ENCODE measurements at places on chromosomes 2 and 18.

DNA sequence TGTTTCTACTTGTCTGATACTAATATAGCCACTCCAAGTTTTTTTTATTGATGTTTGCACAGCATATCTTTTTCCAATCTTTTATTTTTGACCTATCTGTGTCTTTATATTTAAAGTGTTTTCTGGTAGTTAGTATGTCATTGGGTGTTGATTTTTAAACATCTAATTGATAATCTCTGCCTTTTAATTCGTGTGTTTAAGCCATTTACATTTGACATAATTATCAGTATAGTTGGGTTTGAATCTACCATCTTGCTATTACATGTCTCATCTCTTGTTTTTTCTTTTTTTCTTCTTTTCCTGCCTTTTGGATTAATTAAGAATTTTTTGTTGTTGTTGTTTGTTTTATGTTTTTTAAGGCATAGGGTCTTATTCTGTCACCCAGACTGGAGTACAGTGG, 44.2 kb downstream of the TAF1B start:
- DNase-seq: no peak

- no peak for DNase-seq
These were observed 116.0 kb downstream of the CDC42EP3 start for GRCh38 chr2:37555457-37555856.

DNA sequence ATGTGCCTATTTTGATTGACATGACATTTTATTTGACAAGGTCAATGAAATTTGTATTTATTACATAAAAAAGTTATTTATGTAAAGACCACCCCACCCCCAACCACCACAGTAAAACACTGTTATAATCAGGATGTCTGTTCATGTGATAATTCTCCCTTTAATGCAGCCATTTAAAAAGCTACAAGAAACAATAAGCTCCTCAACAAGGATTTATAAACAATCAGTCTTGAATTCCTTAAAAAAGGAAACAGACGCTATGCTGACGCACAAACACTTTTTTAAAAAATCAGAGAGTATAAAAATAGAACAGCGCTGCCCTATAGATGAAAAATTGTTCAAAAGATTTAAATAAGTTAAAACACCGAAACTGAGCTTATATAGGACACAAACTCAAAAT, 102.2 kb downstream of the SOS1 start:
- DNase-seq: no peak

DNA sequence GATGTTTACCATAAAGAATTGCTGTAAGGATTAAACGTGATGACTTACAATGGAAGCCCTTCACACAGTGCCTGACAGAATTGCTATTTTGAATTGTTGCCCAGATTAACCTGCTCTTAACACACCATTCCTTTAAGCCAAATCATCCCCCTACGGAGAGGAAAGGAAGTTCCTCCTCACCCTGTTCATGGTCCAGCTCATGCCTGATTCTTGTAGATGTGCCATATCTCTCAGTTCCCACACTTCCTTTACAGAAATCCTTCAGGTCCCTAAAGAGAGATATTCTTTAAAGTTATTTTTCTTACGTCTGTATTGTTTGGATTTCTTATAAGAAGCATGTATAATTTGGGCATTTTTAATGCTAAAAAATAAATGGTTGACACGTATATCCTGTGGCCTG, 127.5 kb upstream of the DAPL1 start:
- DNase-seq: no peak

GRCh38 chr2:225464346-225465025, 65.0 kb downstream of the NYAP2 start:
- DNase-seq: no peak

GRCh38 chr18:48134609-48135008, 204.2 kb upstream of the SMAD2 start:
- no peak for DNase-seq

DNA sequence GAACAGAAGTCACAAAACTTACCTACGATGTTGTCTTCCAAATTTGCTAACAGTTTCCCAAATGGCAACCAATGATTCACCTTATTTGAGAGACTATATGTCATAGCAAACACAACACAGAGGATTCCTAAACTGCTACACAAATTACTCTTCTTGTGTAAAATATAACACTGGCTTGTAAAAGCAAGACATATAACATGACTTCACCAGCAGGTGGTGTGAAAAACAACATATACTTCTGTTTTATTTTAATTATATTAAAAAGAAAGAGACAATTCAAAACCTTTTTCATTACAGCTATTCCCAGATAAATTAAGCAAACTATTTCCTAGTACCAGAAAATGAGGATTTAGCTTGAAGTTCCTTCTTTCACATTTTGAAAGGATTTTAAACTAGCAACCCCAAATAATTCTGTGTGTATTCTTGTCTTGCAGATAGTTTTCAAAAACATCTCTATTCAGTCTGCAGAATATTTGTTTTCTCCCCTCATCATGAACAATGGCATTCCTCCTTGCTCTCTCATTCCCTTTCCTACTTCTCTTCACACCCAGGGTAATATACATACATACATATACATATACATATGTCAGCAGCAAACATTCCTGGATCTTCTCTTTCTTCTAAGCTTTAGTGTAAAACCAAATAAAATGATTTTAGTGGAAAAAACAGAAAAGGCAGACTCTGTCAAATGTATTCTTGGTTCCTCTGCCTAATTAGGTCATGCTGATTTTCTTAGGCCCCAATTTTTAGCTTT, 62.1 kb downstream of the SCN3A start:
- no peak for DNase-seq

DNA sequence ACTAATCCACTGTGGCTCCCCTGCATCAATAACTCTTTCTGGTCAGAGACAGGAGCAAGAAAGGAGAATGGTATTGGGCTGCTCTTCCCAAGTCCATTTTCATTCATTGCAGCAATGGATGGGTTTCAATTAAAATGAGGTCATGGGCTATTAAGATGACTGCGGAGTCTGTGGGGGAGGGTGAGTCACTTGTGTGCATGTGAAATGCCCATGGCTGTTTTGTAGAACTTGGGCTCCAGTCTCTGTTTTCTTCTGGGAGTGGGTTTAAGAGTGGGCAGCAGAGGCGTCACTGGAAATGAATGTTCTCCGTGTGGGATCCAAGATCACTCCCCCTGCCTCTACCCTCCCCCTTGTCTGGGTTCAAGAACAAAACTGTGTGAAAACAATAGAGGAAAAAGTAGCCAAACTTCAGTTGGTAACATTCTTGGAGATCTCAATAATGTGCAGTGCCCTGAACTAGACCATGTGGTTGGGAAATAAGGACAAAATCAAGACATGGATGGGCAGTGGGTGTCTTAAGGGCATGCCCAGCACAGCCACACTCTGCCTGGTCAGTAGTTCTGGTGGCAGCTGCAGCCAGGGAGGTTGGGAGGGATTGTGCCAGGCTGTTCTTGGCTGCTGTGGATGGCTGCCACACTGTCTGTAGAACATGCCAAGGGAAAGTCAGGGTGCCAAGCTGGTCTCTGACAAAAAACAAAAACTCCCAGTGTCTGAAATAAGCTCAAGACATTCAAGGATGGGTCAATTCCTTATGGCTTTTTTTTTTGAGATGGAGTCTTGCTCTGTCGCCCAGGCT, 68.2 kb upstream of the CXCR4 start:
- no peak for DNase-seq

DNA sequence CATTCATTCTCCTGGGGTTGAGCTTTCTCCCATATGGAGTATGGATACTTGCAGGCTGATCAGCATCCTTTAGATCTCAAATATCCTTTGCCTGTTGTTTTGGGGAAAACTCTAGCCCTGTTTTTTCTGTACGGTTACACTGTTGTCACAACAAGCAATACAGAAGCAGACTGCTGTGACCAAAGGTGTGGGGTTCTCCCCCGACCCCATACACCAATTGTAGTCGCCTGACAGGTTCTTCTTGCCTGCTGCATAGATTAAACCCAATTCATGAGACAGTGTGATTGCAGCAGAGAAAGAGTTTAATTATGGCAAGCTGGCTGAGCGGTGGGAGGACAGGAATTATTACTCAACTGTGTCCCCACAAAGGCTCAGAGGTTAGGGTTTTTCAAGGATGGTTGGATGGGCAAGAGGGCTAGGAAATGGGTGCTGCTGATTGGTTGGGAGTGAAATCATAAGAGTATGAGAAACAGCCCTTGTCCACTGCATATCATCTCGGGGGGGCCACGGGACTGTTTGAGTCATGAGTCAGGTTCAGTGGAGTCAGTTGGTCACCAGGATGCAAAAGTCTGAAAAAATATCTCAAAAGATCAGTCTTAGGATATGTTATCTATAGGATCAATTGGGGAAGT, 40.6 kb downstream of the ITGB1BP1 start:
- DNase-seq: no peak

All from activated naive CD8-positive, alpha-beta T cell treated with anti-CD3 and anti-CD28 coated beads, Interleukin-2, amount 50 U/mL, for 16 hours (primary cell).